ENCODE measurements at places on chromosomes 13 and 19.

GRCh38 chr19:55690109-55690768 lies 15.2 kb downstream of the EPN1 start:
- no peak for DNase-seq

GRCh38 chr13:51632591-51633362 lies 48.5 kb downstream of the WDFY2 start:
- no peak for DNase-seq

- DNase-seq: peak; percentile 5
These were observed 91.8 kb downstream of the UBL3 start for GRCh38 chr13:29758531-29759114.

DNA sequence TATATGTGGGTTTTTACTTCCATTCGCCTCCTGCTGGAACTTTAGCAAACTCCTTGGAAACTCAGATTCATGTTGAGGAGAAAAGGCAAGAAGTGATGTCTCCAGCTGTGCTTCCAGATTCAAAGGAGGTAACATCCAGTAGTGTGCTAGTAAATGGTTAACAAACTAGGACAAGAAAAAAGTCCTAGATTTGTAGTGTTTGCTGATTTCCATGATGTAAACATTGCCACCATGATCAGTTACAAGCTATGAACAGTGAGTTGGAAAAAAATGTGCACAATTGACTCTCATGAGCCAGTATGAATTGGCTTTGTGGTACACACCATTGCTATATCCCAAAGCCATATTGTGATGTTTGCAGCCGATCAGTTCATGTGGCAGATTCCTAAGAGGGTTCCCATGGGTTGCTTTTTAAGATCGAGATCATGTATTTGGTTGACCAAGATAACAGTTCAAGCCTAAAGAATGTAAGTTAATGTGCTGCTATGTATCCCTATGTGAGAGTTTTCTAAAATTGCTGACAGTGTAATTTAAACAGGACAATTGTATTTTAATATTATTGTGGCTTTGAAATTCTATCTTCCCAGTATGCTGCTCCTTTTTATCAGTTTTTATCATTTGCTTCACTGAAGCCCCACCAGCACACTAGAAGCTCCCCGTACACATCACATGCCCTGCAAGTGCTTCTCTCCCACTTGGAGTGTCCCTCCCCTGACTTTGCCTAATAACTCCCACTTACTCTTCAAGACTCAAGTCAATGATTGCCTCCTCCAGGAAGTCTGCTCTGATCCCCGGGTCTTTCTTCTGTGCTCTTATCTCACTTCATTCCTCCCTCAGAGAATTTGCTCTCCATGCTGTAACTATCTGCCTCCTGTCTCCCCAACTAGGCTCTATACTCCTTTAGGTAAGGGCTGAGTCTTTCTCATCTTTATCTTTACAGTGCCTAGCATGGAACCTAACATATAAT lies 148.3 kb downstream of the RGCC start:
- no peak for DNase-seq

DNA sequence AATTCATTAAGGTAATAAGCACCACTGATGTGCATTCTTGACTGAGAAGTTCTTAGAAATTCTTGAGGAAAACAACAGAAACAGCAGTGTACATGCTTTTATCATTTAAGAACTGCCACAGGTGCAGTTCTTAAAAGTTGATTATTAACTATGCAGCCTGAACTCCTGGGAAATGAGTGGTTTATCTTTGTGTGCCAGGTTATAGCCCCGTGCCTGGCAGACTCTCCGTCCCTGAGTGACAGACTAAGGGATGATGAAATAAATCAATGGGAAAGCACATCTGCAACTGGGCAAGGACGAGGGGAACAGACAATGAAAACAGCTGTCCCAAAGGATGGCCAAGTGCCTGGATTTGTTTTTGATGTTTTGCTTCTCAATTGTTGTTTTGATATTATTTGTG lies 84.4 kb upstream of the SPATA13 start:
- no peak for DNase-seq

DNA sequence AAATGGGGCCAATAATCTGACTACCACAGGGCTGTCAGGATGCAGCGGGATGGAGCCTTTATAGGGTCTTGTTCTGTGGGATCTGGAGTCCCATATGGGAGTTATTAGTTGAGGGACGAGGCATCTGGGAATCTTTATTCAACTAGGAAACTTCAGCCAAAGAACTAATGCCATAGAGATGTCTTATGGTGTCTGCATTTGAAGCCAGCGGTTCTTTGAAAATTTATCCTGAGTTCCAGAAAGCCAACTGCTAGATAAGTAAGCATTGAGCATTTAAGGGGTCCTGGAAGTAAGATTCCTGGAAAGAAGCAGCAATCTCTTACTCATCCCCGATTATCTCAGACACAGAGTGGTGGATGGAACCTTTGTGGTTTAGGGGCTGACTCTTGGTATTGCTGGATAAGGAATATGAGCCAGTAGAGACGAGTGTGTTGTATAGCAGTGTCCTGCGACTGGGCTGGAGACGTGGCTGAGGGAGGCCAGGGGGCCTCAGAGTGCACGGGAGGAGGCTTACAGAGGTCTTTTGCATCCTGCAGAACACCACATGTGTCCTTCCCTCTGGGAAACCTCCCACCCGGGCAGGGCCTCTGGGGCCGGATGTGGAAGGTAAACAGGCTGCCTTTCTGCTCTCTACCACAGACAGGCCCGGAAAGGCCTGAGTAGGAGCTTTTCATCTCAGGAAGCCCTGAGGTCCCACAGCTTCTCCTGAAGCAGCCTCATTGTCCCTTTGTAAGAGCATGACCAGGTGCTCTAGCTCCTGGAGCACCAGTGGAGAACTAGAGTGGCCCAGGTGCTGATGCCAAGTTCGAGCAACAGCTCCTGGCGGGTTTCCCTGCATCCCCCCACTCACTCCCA lies 28.8 kb downstream of the ACTN4 start:
- DNase-seq: no peak

- peak; percentile 67 for DNase-seq
These were observed 5.6 kb upstream of the LSM4 start for GRCh38 chr19:18328340-18329034.

DNA sequence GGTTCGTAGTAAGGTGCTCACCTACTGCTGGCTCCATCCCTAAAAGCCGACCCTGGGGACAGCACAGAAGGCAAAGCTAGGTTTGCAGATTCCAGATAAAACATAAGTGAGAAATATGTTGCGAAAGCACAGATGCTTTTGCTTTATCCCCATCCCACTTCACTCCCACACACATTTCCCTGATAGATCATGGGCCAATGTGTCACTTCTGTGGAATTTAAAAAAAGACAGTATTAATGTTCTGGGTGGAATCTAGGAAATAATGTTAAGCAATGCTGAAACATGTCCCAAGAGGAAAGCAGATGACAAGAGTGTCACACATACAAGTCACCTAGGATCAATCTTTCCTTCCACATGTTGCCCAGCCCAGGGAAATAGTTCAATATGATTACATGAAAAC lies 661.0 kb upstream of the MIR17HG start:
- DNase-seq: no peak

GRCh38 chr19:8117991-8118390 lies 31.4 kb downstream of the FBN3 start:
- DNase-seq: no peak

- DNase-seq: no peak
These were observed 122.8 kb upstream of the ARGLU1 start for GRCh38 chr13:106690779-106691178.

- DNase-seq: no peak
These were observed 2898.1 kb downstream of the PCDH9 start for GRCh38 chr13:64332048-64332447.

- no peak for DNase-seq
These were observed 1.6 kb upstream of the ZNF556 start for GRCh38 chr19:2865334-2866100.

- DNase-seq: no peak
These were observed 62.1 kb upstream of the TPM4 start for GRCh38 chr19:16013851-16014840.

GRCh38 chr13:25738342-25739196 lies 313.2 kb downstream of the SHISA2 start:
- DNase-seq: no peak

DNA sequence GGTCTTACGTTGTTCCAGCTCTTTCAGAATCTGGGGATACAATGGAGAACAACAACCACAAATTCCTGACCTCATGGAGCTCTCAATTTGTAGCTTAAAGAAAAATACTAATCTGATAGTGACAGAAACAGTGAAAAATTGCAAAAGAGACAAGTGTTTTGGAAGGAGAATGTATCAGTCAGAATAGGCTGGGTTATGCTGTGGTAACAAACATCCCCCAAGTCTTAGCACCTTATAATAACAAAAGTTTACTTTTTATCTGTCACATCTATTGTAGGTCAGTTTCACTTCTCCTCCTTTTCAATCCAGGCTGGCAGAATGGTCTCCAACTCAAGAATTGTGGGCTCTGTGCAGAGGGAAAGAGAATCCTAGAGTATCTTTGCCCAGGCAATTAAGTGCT lies 9.5 kb downstream of the FAM187B start:
- DNase-seq: no peak

DNA sequence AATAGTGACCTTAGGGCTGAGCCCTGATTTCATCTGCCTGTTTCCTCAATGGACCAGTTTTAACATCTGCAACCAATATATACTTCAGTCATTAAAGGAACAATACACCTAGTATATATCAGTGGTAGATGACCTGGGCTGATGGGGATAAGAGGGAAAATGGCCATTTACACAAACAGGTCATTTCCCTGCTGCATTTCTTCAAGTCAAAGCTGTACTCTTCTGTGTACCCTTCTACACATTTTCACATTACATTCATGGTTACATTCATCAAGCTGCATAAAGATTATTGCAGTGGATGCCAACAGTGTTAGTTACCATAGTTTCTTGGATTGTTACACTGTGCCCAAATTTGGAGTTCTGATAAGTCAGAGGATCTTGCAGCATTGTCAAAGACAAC lies 81.2 kb upstream of the RAP2A start:
- DNase-seq: no peak

DNA sequence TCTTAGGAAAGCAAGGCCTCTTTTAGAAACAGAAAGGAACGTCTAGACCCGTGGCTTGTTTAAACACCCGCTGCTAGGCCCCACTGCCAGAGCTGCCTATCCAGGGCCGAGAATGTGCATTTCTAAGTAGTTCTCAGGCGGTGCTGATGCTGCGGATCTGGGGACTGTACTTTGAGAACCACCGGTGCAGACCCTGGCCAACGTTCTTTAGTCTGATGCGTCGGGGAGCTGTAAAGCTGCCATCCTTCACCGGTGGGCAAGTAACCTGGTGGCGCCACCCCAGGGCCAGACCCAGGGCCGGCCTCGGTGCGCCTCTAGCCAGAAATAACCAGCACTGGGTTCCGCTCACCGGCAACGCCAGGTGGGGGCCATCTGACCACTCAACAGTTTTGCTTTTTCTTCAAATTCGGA lies 47.1 kb downstream of the TGDS start:
- no peak for DNase-seq

DNA sequence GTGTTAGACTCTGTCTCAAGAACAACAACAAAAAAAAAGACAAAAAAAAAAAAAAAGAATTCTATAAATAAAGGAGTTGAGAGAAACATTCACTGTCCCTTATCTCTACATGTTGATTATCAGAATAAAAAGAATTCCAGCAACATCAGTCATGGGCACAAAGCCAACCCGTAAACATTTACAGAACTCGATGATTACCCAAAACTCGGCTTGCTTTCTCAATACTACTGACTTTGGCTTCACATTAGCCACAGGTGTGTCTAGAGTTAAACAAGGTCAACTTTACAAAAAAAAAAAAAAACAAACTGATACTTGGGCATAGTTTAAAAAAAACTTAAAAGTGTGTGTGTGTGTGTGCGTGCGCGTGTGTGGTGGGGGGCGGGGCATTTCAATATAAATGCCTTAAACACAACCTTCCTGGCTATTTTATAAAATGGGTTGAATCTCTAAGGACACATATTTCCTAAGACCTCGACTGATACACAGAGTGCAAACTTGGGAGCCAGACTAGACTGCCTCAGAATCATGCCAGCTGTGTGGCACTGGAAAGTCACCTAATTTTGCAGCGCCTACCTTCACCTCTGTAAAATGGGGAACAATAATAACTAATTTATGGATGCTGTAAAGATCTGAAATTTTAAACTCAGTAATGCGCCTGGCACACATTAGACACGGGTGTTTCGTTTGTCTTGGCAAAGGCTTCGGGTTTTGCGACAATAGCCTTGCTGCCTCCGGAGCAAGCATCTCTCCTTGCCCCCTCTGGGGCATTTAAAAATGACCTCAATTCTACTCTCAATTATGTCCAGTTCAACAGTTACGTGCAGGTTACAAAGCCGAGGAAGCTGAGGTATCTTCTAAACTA lies 922 bp downstream of the EBPL start:
- DNase-seq: no peak

DNA sequence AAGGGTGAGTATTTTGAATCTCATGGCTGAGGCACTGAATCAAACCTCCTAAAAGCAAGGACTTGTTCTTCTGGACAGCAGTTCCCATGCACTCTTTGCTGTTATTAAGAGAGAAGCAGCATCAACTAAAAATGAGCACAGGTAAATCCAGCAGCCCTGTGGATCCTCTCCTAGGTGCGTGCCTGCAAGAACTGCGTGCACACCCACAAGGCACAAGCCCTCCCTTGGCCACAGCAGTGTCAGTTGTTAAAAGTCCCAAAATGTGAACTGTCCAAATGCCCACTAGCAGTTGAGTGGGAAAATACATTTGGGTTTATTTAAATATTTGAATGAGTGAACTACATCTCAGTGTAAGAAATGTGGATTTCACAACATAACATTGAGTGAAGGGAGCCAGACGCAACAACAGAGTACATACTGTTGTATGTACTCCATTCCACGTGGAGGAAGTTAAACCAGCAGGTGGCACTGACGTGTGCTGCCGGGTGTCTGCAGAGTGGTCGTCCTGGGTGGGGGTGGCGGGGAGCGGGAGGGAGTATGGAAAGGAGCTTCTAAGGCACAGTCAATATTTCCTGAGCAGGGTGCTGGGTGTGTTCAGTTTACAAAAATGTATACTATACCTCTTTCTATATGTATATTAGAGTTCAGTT lies 266.4 kb downstream of the NALCN start:
- DNase-seq: no peak

GRCh38 chr19:36032251-36033104 lies at the start of gene CLIP3:
TSS of gene CLIP3 (minus strand) at chr19:36032873. CDS start at chr19:36032357, 516 bp downstream.
- DNase-seq: no peak

GRCh38 chr19:51131780-51132680 lies 7.3 kb downstream of the SIGLEC9 start:
- no peak for DNase-seq

- DNase-seq: no peak
These were observed 38.5 kb upstream of the MAB21L1 start for GRCh38 chr13:35514801-35515502.

GRCh38 chr13:26486550-26486949 lies 70.9 kb upstream of the WASF3 start:
- DNase-seq: no peak

- no peak for DNase-seq
These were observed 72.1 kb downstream of the LHFPL6 start for GRCh38 chr13:39530916-39531315.

All from stimulated activated CD8-positive, alpha-beta memory T cell treated with anti-CD3 and anti-CD28 coated beads, Interleukin-7, amount 100 ng/mL, for 1 hour (primary cell).